ENCODE measurements at places on chromosomes 16 and 17.

DNA sequence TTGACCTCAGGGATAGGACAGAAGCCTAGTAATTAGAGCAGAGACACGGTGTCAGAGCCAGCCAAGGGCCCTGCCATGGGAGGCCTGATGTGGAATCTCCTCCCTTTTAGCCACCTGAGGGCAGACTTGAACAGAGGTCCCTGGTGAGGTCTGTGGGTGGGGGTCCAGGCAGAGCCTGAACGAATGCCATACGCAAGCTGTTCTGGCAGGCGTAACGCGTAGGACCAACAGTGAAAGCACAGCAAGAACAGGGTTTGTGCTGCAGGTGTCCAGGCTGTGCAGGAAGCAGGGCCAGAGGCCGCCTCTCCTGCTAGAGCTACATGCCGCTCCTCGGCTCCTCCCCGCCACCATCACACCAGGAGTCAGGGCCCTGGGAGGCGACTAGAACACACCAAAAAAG, 81.9 kb upstream of the TBX2 start:
- DNase-seq, result no peak

- no peak for DNase-seq
These were observed 10.4 kb upstream of the SOX9 start for GRCh38 chr17:72110231-72110941.

- DNase-seq, result no peak
These were observed 4.9 kb downstream of the CD300A start for GRCh38 chr17:74471341-74471740.

GRCh38 chr16:86213437-86214205, 296.7 kb upstream of the FOXF1 start:
- no peak for DNase-seq

DNA sequence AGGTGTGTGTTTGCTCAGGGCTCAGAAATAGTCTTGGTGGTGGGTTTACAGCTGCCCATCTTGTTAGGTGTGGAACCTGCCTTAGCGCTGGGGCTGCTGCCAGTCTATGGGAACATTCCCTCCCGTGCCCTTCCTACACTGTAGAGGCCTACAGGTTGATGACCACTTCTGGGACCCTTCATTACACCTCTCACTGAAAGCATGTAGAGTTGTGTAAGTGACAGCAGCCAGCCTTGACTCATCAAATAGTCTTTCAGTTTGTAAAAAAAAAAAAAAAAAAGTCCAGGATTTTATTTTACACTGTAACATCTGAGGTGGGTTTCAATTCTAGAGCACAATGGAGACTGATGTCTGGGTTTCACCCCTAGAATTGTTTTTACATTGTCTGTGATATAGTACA, 193.9 kb downstream of the SPECC1 start:
- DNase-seq, result no peak

DNA sequence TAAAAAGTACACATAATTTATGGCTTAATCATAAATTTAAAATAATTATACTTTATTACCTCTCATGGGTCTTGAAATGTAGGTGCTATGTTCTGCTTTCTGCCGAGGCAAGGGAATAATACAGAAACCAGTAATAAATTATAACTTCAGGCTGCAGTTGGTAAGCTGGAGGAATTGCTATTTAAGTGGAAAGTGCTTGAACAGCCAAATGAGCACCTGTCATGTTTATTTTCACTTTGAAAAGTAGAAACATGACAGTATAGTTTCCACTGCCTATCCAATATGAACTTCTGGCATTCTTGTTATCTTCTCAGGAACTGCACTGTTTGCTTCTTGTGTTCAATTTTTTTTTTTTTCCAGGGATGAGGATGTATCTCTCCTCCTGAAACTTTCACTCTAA, 146.0 kb downstream of the FTO start:
- DNase-seq, result no peak

DNA sequence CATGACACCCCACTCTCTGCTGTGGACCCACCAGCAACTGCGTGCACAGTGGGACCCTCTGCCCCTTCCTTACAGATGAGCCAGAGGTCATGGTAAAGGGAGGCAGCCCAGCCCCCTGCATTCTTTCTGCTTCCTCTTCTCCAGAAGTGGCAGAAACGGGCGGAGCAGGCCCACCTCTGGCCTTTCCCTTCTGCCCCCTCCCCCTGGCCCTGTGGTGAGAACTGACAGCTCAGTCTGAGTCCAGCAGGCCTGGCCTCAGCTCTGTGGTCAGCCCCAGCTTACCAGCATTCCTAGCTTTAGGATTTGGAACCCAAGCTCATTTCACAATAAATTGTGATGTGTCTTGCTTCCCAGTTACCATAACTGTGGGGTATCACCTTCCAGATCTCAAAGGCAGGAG, 4.8 kb upstream of the ANKRD11 start:
- DNase-seq, result no peak

GRCh38 chr16:17519101-17519955, 48.6 kb upstream of the XYLT1 start:
- no peak for DNase-seq

DNA sequence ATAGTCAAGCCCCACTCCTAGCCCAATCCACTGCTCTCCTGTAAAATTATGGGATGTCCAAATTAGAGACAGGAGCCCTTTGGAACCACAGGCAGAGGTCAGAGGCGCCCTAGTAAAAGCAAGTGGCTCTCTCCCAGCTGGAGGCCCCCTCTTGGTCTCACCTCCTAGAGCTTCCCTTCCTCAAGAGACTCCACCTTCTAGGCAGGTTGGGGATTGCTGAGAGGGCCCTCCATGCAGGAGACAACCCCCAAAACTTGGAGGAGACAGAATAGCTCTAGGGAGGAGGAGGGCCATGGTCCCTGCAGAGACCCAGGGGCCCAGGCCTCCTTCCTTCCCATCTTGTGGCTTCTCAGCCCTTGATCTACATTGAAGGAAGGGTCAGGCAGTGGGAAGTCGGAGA, 29.4 kb downstream of the NEUROD2 start:
- DNase-seq, result no peak

DNA sequence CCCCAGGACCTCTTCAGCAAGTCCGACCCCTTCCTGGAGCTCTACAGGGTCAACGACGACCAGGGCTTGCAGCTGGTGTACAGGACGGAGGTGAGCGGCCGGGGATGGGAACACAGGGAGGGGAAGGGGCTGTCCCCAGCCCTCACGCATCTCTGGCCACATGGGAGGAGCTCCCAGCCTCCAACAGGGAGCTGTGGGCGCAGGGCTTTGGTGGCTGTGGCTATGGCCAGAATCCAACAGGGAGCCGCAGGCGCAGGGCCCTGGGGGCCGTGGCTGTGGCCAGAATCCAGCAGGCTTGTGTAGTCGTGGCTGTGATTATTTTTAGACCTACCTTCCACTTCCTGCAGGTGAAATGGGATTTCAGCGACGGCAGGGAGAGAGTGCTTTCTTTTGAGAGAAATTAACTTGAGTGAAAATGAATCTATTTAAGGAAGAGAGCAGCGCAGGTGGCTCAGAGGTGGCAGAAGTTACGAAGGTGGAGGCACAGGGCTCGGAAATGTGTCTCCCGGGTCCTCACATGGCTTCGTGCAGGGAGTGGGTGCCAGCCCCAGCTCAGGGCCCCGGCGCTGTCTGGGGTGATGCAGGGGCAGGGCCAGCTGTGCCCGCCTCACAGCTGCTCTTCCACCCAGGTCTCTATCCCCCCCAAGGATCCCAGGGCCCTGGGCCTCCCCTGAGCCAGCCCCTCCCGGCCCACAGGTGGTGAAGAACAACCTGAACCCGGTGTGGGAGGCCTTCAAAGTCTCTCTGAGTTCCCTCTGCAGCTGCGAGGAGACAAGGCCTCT, 9.4 kb downstream of the CPNE7 start:
- no peak for DNase-seq

DNA sequence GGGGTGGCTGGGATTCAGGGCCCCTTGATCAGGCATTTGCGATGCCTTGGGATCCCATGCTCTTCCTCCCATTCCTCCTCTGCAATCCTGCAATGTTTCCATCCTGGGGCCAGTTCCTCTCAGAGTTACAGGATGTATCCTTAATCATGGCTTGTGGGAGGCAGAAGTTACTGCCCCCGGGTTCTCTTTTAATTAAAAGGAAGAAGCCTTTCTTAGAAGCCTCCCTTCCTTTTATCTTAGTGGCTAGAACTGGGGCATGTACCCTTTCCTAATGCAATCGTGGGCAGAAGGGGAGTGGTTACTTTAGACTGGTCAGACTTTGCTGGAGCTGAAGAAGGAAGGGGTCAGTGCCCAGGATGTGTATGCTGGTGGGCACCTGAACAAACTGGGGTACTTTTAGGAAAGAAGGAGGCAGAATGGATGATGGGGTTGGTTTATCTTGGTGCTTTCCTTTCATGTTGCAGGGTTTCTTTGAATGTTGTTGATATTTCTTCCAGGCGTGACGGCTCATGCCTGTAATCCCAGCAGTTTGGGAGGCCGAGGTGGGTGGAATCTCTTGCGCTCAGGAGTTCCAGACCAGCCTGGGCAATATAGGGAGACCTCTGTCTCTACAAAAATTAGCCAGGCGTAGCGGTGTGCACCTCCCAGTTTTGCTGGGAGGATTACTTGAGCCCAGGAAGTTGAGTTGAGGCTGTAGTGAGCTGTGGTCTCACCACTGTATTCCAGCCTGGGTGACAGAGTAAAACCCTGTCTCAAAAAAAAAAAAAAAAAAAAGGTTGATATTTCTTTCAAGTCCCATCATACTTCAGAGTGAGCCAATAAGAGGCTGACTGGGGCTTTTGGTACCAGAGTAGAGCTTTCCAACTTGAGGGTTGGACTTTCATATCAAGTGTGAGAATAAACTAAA, 13.2 kb upstream of the SPN start:
- DNase-seq, result no peak

- no peak for DNase-seq
These were observed 29.7 kb downstream of the NACA2 start for GRCh38 chr17:61561354-61561753.

- DNase-seq, result no peak
These were observed 22.9 kb upstream of the PECAM1 start for GRCh38 chr17:64413513-64413912.

DNA sequence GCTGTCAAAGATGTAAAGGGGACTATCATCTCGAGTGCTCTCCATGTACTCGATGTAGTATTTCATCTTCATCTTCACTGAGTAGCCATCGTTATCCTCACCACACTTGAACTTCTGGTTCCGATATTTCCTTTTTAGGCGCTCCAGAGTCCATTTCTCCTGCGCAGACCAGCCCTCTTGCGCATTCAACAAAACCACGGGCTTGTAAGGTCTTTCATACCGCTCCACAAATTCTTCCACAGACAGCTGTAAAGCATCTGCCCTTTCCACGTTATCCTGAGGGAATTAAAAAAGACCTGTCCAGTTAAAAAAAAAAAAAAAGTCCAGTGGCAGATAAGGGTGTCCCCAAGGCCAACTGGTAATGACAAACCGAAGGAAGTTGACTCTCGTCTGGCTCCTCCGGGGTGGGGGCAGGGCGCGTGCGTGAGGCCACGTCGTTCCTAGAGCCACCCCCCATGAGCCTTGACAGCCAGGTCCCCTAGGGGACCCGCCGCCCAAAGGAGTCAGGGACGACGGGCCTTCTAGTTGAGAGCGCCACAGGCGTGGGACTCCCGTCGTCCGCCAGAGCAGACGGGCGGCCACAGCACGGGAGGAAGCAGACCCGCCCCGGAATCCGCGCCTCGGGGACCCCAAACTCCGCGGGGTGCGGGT, 701 bp downstream of the JMJD6 start:
- DNase-seq, result no peak

GRCh38 chr16:29737713-29738112, 8.1 kb downstream of the C16orf54 start:
- DNase-seq, result no peak

DNA sequence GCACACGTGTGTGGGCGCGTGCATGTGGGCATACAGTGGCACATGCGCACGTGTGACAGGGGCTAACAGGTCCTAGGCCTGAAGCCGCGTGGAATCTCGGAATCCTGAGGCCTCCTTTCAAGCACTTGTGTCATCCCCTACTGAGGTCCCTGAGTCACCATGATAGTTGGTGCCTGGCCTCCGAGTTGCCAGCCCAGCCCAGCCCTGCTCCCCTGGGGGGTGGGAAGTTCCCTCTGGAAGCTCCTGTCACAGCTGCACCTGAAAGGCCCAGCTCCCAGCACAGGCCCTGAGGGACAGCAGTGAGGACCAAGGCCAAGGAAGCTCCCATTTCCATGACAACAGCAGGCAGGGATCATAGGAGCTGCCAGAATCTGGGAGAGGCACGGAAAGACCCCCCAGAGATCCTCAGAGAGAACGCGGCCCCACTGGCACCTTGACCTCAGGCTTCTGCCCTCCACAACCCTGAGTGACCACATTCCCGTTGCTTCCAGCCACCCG, 35.4 kb upstream of the ENPP7 start:
- no peak for DNase-seq

DNA sequence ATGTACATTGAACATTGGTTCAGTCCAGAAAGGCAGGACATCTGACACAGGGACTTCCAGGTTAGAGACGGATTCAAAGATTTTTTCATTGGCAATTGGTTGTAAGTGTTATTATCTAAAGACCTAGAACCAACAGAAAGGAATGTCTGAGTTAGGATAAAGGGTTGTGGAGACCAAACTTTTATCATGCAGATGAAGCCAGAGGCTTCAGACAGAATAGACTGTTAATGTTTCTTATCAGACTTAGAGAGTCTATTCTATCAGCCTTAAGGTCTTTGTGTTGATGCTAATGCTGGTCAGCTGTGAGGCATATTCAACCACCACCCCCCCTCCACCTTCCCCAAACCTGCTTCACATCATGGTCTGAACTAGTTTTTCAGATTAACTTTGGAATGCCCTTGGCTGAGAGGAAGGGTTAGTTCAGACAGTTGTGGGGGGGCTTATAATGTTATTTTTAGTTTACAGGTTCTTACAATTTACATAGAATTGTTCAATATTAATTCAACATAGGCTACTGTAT, 2.1 kb upstream of the ITGB3 start:
- no peak for DNase-seq

DNA sequence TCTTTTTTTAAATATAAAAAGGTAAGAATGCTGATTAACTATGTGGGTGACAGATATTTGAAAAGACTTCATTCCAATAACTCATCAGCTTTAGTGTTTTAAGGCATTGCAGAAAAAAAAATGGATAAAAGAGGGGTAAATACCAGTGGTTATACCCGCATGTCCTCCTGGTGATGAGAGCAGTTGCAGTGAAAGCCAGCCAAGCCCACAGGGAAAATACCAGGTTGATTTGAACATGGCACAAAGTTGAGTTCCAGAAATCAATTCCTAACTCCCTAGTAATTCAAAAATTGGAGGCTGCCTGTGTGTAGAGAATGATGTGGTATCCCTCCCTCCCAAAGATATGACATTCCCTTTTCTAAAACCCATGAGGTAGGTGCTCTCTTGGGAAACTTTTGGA, 453.2 kb upstream of the SOX9 start:
- no peak for DNase-seq

GRCh38 chr16:85557971-85558657, 55.0 kb upstream of the GSE1 start:
- DNase-seq, result no peak

DNA sequence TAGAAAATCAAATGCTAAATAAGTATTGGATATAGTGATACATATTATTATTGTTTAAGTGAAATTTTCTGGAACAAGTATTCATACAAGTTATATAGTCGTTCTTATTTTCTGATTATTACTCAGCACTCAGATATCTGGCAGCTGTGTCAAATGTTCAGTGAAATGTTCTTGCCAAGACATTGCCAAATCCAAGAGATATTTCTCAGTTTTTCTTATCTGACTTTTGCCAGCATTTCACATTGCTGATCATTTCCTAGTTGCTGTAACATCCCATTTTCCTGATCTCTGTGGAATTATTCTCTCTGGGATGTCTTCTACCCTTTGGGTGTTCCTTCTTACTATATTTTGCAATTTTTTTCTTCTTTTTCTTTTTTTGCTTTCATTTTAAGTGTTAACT, 262.3 kb downstream of the KIF2B start:
- no peak for DNase-seq

- DNase-seq, result no peak
These were observed 14.7 kb upstream of the MPRIP start for GRCh38 chr17:17027442-17028058.

Measured in stimulated activated CD8-positive, alpha-beta memory T cell treated with anti-CD3 and anti-CD28 coated beads, Interleukin-4, amount 100 ng/mL, for 1 hour (primary cell).